Activated naive CD4-positive, alpha-beta T cell (primary cell): ENCODE measurements at places on chromosomes 5 and 9.

DNA sequence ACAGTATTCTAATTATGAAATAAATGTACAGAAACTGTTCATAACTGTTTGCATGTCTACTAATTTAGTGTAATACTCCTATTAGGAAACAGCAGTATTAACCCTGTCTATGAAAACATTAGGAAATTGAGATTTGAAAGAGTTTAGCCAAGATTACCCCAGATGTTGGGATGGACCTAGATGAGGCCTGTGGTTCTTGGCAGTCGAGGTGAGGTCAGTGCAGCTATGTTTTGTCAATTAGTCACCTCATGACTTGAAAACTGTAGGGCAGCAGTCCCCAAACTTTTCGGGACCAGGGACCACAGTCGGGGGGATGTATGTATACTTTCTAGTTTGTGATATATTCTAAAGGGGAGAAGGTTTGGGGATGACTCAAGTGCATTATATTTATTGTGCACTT lies 4.7 kb downstream of the LNPEP start:
- DNase-seq = no peak

DNA sequence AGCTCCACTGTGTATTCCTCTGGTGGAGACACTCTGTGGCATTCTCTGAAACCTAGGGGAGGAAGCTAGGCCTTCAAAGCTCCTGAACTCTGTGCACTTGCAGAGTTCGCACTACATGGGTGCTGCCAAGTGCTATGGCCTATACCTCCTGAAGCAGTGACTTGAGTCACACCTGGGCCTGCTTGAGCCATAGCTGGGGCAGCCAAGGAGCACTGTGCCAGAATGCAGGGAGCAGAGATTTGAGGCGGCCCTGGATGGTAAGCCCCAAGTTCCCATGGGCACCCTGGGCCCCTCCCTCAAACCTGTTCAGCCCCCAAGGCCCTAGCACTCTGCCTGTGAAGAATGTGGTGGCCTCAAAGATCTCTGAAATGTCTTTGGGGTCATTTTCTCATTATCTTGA lies 212.9 kb downstream of the SPATA31A6 start:
- no peak for DNase-seq

DNA sequence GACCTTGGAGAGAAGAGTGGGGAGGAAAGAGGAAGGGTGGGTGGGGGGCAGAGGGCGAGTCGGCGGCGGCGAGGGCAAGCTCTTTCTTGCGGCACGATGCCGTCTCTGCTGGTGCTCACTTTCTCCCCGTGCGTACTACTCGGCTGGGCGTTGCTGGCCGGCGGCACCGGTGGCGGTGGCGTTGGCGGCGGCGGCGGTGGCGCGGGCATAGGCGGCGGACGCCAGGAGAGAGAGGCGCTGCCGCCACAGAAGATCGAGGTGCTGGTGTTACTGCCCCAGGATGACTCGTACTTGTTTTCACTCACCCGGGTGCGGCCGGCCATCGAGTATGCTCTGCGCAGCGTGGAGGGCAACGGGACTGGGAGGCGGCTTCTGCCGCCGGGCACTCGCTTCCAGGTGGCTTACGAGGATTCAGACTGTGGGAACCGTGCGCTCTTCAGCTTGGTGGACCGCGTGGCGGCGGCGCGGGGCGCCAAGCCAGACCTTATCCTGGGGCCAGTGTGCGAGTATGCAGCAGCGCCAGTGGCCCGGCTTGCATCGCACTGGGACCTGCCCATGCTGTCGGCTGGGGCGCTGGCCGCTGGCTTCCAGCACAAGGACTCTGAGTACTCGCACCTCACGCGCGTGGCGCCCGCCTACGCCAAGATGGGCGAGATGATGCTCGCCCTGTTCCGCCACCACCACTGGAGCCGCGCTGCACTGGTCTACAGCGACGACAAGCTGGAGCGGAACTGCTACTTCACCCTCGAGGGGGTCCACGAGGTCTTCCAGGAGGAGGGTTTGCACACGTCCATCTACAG lies 760 bp downstream of the NPR3 start:
- DNase-seq = no peak

DNA sequence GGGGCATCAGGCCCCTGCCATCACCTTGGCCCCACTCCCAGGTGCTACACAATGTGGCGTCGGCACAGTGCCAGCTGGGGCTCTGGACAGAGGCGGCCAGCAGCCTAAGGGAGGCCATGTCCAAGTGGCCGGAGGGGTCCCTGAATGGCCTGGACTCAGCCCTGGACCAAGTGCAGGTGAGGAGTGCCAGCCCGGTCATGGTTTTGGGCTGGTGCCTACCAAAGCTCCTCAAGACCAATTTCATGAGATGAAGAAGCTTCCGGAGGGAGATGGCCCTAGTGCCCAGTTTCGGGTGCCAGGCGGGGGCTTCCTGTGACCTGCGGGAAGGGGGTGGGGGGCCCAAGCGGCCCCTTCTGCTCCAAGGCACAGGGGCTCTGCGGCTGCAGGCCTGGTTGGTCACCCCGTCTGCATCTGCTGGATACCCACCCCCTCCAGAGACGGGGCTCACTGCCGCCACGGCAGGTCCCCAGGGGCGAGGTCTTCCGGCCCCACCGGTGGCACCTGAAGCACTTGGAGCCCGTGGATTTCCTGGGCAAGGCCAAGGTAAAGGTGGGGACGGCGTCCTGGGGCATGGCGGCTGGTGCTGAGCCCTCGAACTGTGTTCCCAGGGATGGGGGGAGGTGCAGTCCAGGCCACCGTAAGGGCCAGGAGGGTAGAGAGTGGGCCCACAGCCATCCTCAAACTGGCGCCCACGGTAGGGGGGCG lies 5.8 kb downstream of the NOXA1 start:
- no peak for DNase-seq

DNA sequence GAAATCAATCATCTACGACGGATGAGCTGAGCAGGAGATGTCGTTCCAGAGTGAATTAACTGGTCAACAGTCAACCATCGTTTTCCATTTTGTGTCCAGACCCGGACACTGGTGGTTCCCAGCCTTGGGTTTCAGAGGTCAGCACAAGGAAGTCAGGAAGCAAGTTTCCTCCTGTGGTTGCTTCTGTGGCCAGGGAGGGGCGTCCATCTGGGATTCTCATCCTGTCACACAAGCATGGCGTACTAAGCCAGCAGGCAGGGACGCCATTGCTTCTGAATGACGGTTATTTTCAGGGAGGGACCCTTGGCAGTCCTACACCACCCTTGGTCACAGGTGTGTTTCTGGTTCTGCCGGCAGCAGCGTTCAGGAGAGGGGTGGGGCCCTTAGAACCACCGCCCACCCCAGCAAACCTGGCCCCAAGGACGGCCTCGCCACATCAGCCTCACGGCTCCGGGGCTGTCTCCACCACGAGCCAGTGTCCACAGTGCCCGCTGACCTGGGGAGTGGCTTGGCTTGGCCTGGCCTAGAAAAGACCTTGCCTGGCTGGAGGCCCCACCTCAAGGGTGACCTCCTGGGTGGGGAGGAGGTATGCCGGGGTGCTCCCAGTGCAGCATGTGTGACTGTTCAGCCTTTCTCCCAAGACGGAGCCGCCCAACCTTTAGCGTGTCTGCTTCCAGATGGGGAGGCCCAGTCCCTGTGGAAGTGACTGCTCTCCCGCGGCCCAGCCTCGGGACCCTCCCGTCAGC lies 25.2 kb downstream of the NDUFS6 start:
- DNase-seq = no peak
